AG08395 (cell line): ENCODE measurements at places on chromosomes 3 and 15.

DNA sequence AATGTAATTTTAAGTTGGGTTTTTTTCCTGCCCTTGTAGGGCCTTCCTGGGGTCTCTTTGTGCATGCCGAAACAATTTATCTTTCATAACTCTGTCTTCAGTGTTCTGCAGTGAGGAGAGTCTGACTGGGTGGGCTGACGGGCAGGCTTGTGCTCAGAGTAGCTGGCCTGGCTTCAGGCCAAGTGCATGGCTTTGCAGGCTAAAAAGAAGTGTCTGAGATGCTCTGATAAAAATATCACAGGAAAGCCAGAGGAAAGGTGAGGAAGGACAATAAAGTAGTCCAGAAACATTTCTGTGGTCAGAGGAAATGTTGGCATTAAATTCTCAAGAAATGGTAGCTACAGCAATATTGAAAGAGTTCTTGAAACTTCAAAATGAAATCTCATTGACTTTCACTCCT is 25.5 kb downstream of the ST3GAL6 start:
- DNase-seq: no peak

DNA sequence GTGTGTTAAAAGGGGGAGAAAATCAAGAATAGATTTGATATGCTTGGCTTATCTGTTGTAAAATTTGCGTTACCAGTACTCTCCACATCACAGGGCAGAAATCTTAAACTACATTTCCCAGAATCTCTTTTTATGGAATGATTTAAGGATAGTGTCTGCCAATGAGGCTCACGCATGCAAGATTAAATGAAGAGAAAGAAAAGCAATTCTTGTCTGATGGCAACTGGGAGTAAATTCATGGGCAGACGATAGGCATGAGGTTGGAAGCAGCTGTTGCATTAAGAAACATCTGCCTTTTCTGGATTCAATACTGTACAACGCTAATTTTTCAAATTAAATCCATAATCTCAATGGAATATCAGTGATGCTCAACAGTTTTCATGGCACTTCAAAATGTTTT is 27.2 kb upstream of the ANKRD28 start:
- no peak for DNase-seq

GRCh38 chr15:50378776-50379175 is 23.8 kb upstream of the GABPB1 start:
- DNase-seq: no peak

- DNase-seq: no peak
Measured at GRCh38 chr3:68436619-68437401, 495.5 kb downstream of the TAFA4 start.

DNA sequence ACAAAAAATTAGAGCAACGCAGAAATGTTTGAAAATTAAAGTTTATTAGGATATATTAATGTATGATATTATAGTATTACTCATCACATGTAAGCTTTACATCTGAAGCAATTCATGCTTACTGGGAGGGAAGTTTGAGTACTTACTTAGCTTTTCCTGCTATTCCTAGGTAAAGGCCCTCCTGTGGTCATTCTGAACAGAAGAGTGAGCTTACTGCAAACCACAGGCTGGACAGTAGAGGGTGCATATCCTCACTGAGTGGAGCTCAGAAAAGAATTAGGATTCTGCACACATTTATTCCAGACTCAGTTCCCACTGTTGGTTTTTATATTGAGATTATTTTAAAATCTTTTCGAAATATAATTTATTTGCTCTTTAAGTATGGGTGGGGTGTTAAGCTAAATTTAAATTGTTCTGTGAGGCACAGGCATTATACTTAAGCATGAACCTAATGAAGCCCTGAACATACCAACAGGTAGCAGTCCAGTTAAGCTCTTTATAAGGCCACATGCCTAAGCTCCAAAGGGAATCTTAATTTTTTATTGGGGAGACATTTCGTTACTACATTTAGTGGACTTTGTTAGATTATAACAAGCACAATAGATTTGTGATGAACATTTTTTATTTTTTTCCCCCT is 10.2 kb downstream of the MRPS22 start:
- peak; percentile 75 for DNase-seq

DNA sequence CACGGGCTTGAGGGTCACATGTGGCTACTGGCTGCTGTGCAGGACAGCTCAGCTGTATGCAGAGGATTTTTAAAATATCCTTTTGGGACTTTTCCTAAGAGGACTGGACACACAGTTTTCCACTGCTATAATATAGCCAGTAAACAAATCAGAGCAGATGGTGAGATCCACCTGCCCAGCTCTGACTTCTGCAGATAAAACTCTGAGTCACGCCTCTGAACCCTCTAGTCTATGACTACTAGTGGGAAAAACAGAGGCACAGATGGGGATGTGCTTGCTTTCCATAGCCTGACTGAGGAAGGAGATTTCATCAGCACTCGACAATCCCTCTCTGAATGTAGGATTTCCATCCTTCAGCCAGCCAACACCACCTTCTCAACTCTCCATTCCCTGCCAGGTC is 45.1 kb downstream of the COLQ start:
- DNase-seq: peak; percentile 29

DNA sequence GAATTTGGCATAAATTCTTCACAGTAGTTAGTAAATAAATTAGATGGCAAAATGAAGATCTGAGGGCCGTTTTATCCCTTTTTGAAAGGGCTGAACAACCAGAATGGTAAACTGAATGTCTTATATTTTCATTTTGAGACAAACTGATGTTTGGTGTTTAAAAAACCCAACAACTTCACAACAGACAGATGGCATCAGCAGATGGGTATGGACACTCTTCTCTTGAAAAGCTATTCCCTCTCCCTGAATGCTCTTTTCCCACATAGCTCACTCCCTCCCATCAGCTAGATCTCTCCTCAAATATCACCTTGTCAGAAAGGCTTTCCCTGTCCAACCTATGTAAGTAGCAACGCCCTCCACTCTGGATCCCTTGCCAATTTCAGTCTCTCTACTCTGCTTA is 33.3 kb downstream of the EMC4 start:
- DNase-seq: no peak

DNA sequence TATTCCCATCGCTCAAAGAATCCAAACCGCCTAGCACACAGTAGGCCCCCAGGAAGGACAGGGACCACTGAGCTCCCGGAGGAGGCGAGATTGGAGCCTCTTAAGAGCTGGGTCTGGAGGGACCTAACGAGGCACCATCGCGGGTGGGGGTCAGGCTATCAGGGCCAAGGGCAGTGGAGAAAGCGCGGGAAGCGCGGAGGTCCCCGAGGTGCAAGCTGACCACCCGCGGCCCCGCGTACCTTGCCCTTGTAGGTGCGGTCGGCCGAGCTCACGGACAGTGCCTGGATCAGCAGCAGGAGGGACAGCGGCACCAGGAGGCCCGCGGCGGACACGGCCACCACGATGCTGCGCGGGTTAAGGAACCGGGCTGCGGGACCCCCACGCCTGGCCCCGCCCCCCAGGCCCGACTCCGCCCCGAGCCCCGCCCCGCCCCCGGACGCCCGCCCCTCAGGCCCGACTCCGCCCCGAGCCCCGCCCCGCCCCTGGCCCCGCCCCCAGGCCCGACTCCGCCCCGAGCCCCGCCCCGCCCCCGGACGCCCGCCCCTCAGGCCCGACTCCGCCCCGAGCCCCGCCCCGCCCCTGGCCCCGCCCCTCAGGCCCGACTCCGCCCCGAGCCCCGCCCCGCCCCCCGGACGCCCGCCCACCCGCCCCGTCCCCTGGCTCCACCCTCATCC is 3.9 kb downstream of the ZDHHC19 start:
- DNase-seq: no peak

DNA sequence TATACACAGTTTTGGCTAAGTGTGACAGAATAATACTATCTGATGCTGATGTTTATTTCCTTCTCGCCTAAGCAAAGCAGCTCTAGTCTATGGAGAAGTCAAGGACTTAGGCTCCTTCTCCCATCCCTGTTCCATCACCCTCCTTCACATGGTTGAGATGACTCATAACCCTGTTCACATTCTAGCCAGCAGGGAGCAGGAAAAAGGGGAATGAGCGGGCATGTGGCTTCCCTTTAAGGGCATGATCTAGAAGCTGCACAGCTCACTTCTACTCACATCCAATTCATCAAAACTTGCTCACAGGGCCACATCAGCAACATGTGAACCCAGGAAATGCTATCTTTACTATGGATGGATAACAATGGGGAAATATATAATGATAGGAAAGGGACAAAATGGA is 40.9 kb downstream of the CBLB start:
- peak; percentile 55 for DNase-seq

GRCh38 chr3:178201714-178202113 is 334.5 kb upstream of the KCNMB2 start:
- no peak for DNase-seq

- DNase-seq: no peak
Measured at GRCh38 chr3:185473290-185473815, 25.5 kb downstream of the TMEM41A start.

DNA sequence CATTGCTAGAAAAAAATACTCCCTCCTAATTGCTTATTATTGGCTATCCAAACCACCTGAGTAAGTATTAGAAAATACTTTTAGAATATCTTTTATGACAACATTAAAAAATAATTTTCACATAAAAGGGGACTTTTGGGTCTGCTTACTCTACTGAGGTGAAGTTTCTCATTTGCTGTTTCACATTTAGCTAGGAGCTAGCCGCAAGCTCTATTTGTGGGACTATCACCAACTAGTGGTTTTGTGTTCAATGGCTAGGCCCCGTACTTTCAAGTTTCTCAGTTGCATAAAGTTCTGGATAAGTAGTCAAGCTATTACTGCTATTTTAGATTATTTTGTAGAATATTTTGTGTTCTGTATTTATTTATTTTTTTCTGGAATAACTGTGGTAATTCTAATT is 244.2 kb upstream of the SLITRK3 start:
- no peak for DNase-seq
